ENCODE measurements at places on chromosomes 2 and 18.

DNA sequence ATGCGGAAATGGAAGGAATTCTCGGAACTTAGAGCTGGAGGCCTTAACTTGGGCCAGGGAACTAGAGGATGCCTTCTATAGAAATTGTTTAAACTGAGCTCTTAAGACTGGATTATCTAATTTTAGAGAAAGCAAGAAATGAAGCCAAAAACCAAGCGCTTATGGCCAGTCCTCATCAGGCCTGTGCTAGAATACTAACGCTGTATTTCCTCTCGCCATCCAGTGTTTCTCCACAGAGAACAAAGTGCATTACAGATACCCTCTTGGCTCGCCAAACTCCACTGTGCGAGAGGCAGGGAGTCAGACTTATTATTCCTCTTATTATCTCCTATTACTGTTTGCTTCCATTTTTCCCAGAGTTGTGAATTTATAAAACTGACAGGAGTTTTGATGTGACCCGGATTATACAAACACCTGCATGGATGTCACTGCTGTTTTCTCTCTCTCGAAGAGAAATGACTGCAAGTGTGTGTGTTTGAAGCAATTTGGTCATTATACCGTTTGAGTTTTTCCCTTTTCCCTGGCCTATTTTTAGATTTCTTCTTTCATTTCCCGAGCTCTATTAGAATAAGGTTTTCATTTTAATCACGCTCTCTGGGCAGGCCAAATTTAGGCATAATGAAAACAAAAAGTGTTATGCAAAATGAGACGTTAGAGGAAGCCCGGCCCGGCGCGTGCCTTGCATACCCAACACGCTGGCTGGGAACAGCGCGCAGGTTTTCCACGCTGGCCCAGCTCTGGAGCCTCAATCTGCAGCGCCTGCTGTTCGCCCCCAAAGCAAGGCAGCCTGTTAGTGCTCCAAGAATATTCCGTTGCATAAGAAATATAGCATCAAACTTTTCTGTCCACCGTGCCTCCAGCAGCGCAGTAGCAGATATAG is 103.3 kb downstream of the ALK start:
- DNase-seq = no peak

- DNase-seq = no peak
These were observed 336.0 kb upstream of the TNP1 start for GRCh38 chr2:217195658-217196446.

DNA sequence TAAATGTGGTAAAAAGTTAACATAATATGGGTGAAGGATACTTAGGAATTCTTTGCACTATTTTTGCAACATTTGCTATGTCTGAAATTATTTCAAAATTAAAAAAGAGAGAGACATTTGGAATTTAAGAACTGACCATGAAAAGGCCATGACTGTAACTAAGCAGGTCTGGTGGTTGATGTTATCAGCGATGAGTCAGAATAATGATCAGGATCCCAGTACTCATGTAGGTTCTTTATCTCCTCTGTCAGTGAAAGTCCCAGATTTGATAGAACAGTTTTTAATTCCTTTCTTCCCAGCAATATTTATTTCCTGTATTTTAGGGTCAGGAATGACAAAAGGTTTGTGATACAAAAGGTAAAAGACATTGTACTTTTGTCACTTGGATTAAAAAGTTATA is 242.4 kb upstream of the ZNF521 start:
- no peak for DNase-seq

- DNase-seq = no peak
These were observed 55.3 kb downstream of the PLA2R1 start for GRCh38 chr2:160007111-160007510.

DNA sequence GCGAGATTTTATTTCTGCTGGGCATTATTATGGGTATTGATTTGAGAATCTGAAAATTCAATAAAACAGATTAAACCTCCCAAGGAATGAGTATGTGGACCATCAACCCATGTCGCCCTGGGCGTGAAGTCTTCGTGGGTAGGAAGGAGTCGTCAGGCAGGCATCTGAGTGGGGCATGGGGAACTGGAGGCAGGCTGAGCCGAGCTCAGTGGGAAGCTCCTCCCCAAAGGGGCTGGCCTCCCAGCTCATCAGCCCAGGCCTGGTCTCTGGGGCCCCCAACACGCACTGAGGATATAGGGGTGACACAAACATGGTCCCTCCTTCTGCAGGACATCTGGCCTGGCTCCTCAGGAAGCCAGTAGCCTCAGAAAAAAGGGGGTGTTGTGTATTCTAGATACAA is 265.2 kb downstream of the TFCP2L1 start:
- no peak for DNase-seq

GRCh38 chr2:95231723-95232122 is 24.4 kb downstream of the ZNF892 start:
- peak; percentile 68 for DNase-seq

GRCh38 chr2:201621293-201621999 is 21.9 kb downstream of the TMEM237 start:
- DNase-seq = no peak

GRCh38 chr2:39020383-39020782 is 100.5 kb downstream of the SOS1 start:
- no peak for DNase-seq

GRCh38 chr2:9644603-9645002 is 13.8 kb upstream of the YWHAQ start:
- DNase-seq = no peak

- DNase-seq = no peak
These were observed 15.9 kb upstream of the WIPF1 start for GRCh38 chr2:174613531-174613930.

- no peak for DNase-seq
These were observed 108.2 kb upstream of the TWIST2 start for GRCh38 chr2:238739668-238740067.

DNA sequence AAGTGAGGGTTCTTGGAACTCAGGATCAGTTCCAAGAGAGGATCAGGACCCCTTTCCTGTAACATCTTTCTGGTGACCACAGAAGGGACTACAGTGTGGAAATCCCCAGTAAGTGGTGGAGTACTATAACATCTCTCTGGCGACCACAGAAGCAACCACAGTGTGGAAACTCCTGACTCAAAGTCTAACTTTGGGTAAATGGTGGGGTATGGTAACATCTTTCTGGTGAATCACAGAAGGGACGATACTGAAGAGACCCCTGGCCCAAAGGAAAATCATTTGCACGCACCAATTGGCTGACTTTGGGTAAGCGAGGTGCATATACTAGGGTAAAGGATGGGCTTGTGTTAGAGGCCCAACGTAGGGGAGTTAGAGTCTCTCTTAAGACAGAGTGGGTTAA is 56.3 kb upstream of the GULP1 start:
- no peak for DNase-seq

DNA sequence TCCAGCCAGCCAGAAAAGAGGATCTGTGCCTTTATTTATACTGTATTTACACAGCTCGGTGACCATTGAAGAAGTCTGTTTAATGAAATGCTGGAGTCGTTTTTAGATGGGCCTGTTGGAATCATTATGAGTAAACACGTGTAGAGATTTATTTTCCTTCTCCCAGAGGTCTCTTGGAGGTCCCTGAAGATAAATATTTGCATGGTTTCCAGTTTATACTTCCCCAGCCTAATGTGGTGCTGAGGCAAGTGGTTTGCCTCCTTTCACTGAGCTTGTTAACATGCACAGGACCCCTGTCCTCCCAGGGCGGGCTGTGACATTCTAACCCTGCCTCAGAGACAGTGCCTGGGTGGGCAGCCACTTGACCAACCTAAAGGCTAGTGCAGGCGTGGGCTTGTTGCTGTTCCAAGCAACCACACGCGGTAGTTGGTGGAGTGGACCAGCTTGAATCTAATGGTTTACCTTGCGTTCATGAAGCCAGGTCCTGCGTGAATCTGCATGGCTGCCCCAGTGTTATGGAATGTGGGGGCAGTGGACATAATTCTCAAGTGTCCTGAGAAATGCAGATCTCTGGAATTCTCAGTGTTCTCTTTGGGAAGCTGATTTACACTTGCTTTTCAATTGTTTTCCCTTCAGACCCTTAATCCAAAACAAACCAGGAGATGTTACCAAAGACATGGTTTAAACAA is 130.2 kb upstream of the DLX2 start:
- DNase-seq = no peak

DNA sequence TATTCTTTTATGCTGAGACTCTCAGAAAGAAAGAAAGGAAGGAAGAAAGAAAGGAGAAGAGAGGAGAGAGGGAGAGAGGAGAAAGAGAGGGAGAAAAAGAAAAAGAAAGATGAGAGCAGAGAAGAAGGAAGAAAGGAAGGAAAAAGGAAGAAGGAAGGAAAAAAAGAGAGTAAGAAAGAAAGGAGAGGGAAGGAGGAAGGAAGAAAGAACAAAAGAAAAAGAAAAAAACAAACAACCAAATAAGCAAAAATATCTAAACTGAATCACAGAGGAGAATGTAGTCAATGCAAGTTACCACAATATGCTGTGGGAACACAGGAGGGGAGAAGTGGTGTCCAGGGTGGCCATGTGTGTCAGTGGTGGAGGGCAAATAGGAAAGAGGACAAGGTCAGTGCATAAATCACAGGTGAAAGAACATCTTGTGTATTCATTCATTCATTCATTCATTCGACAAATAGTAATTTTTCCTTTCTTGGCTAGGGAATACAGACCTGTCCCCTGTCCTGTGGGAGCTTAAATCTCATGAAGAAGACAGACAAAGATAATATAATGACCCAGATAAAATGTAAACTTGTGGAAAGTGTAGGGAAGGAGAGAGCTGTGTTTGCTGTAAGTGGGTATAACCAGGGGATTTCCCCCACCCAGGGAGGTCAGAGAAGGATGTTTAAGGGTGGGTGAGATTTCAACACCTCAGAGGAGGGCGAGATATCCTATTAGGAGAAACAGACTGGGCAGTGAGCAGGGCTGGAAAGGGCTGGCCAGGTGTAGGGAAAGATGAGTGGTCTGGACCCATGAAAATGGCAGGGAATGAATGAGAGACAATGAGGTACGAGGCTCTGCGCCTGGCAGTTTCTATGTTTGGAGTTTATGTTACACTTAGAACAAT is 50.7 kb downstream of the IL1R2 start:
- no peak for DNase-seq

DNA sequence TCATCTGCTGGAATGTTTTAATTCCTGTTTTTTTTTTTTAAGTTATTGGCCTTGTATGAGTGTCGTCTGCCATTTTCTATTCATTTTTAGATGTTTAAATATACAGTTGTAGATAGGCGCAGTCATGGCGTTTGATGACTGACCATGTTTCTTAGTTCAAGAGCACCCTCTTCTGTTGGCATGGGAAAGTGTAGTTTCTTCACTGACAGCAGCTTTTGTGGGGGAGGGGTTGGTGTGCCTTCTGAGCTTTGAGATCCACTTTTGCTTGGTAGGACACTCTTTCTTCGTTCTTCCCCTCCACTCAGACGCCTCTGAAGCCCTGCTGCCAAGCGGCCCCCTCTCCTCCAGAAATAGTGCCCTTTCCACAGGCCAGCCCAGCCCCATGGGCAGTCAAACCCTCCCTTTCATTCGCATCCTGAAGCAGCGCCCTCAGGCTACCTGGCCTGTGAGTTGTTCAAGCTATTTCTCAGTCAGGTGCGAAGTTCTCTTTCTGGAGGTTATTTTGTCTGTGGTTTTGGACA is 492.0 kb downstream of the TNS1 start:
- DNase-seq = peak; percentile 56
